ENCODE measurements at places on chromosomes 7 and 10.

GRCh38 chr10:24822590-24822989, 98.9 kb upstream of the ARHGAP21 start:
- DNase-seq: no peak

DNA sequence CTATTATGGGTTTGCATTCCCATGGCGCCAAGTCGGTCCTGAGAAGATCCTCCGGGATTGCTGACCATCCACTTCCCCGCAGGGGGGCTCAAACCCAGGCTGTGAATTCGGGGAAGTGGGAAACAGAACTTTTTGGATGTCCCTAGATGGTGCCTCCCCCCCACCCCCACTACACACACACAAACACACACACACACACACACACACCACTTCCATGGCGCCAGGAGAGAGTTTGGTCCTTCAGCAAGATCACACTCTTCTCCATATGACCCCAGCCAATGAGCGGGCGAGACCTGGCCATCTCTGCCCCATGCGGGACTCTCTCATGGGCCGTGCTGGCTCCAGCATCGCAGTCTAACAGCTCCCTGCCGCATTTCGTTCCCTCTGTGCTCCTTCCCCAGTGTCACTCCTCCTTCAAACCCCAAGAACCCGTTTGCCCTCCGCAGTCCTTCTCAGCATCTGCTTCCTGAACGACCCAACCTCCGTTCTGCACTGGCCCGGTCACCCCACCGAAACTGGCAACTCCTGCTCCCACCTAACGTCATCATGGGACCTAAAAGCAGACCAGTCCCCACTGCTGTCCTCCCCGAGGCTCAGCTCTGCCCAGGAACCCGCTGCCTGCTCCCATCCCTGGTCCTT, 32.1 kb upstream of the TNRC18 start:
- no peak for DNase-seq

GRCh38 chr10:97500297-97500575, 1.5 kb downstream of the UBTD1 start:
- DNase-seq: no peak

GRCh38 chr7:157383868-157384267, 47.1 kb downstream of the DNAJB6 start:
- no peak for DNase-seq

GRCh38 chr7:2613931-2614600, 17.7 kb upstream of the TTYH3 start:
- peak; percentile 97 for DNase-seq

DNA sequence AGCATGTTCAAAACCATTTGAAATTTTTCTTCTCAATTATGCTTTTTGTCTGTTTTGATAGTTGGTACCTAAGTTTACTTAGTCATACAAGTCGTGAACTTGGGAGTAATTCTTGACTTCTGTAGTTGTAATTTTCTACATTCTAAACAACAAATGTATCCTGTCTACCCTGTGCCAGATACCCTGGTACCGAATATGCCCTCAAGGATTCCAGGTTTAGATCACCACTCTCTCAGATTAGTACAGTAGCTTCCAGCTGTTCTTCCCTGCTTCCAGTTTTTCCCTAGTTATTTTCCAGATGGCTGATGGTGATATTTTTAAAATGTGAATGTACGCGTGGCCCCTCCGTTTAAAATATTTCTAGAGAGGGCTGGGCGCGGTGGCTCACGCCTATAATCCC, 6.5 kb downstream of the STAM start:
- DNase-seq: no peak

GRCh38 chr10:72164617-72165016, 51.2 kb upstream of the ANAPC16 start:
- DNase-seq: no peak

GRCh38 chr10:420154-421121, 269.0 kb downstream of the DIP2C start:
- peak; percentile 82 for DNase-seq

DNA sequence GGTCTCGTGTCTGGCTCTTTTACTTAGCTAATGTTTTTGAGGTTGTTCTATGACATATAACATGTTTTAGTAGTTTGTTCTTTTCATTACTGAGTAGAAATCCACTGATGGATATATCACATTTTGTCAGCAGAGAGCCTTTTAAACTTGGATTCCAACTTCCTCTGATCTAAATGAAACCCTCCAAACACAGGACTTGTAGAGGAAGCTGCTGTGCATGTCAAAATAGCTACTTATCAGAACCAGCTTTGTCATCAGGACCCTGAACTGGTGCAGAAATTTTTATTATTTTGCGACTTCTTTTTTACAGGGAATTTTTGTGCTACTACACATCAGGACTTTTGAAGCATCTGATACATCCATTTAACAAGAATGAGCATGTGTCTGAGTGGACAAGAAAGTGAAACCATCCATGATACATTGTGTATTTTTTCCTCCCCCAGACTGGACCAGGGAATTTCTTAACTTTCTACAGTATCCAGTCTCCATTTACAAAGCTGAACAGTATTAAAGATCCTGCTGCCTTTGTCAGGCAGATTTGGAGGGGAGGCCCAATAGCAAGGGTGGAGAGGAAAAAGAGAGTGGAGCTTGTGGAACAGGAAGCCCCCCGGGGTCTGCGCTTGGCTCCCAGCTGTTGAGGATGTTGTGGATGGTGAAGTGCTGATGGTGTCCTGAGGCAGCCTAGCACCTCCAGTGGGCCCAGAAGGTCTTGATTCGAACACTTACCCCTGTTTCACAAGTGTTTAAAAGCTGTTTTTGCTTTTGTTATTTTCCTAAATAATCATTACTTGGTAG, 29.3 kb upstream of the MTPAP start:
- DNase-seq: no peak

- DNase-seq: no peak
These were observed 2.9 kb upstream of the CD36 start for GRCh38 chr7:80635533-80635932.

- no peak for DNase-seq
These were observed 86.0 kb upstream of the RET start for GRCh38 chr10:42990721-42991441.

- no peak for DNase-seq
These were observed 47.1 kb downstream of the MAGI2 start for GRCh38 chr7:79406371-79406770.

GRCh38 chr10:38003588-38003987, 6.9 kb upstream of the ZNF33A start:
- DNase-seq: no peak

DNA sequence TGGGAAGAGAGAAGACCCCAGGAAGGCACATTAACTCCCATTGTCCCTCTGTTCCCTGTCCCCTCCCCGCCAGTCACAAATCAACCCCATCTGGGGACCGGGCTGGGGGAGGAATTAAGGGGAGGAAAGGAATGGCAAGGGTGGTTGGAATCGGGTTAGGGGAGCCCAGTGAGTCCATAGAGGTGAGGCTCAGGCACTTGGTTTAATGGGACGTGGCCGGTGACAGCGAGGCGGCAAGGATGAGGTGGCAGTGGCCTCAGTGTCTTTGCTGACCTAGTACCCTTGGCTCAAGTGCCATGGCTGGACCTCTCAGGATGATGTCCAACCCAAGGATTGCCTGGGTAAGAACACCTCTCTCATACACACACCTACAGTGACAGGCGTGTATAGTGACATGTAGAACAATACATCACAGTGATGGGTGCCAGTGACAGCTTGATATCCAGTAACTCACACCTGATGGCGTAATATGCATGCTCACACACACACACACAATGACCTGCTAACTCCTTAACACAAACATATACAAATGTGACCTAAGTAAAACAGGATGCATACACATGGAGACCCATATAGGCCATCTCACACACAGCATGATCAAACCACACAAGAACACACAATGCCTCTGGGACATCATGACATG, 12.3 kb downstream of the KCNIP2 start:
- no peak for DNase-seq

DNA sequence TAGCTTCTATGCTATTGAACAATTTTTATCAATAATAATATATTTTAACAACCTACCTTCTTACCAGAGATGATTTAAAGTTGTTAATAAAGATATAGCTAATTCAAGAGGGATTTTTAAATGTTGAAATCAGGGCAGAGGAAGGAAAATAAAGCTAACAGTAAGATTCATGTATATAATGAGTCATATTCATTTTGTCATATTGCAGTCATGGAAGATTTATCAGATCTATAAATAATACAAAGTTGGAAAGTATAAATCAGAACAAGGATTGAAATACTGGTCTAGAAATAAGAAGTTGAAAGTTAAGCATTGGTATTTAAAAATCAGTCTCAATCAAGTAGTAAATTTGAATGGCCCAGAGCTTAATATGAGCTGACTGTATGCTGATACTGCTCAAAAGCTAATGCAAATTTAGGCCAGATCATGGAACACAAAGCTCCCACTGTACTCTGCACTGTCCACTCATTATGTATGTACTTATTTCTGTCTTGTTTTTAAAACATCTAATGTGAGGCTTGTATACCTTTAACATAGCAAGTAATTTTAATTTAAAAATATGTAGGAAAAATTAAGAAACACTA, 196.9 kb downstream of the ZEB1 start:
- DNase-seq: no peak

DNA sequence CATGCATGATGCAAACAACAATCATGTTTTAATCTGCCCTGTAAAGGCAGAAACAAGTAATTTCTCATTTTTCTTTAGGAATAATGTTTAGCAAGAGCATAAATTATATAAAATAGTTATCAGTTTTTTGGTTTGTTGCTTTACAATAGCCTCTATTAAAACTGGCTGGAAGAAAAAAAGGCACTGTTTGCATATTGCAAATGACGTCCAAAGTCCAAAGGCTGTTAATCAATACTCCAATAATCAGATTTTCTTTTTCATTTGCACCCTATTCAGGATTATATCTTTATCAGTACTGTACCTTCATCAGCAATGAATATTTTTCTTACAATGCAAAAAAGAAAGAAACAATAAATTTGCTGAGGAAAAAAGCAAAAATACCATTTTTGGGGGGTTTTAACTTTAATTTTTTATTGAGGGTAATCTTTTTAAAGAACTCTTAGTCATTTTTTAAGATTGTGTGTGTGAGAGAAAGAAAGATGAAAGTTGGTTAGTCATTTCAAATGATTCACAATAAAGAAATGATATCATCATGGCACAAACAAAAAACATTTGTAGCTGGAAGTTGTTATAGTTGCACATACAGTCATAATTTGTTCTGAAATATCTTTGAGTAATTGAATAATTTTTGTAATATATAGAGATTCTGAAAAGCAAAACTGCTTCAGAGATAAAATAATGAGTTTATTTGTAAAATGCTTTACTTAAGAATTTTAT, 44.4 kb upstream of the AKR1C2 start:
- DNase-seq: no peak

DNA sequence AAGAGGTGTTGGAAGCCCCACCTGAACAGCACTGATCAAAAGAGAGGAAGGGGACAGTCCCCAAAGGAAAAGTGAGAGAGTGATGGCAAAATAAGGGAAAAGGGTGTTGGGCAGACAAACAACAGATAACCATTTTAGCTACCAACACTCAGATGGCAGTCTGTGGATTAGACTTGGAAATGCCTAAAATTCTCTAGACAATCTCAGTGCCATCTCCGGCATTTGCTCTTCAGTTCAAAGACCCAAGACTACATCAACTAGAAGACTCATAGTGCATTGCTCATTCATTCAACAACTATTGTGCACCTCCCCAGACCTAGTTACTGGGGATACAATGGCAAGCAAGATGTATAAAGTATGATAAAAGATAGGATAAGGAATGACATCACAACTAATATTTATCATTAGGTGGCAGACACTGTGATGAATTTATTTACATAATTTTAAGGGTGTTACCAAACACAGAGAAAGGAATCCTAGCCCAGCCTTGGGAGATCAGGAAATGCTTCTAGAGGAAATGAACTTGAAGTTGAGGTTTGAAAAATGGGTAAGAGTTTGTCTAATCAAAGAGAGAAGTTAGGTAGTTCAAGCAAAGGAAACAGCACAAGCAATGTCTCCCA, 109.3 kb upstream of the ARID5B start:
- no peak for DNase-seq

DNA sequence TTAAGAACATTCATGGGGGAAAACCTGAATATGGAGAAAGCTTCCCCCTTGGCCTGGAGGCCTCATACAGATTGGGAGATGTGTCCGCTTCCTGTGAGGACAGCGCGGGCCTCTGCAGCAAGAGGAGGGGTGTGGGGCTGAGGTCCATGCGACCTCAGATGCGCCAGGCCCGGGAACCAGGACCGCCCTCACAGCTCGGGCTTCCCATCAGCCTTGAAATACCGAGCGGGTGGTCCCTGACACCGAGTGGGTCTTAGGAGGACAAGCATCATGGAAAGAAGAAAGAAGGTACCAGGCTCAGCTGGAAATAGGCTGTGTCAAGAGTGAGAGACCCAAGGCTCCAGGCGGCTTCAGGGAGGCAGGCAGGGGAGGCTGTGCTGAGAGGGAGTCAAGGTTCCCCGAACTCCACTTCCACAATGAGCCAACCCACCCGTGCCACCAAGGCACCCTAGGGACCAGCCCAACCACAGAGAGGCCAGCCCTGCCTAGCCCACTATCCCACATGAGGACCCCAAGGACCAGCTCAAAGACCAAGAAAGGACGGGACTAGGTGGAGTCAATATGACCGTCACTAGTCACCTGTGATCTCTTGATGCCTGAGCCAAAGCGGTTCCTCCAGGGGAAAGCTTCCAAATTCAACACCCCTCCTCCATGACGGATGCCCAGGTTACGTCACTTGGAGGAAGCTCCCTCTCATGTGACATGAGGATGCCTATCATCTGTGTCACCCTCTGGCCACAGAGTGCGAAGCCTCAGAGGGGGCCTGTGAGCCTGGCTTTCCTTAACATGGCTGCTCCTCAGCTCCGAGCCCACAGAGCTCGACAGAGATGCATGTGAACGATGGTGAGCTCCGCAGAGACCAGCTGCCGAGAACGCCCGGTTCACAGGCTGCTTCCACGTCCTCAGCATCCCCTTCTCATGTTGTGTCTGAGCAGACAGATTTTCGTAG, 103.7 kb downstream of the TCERG1L start:
- DNase-seq: peak; percentile 49

DNA sequence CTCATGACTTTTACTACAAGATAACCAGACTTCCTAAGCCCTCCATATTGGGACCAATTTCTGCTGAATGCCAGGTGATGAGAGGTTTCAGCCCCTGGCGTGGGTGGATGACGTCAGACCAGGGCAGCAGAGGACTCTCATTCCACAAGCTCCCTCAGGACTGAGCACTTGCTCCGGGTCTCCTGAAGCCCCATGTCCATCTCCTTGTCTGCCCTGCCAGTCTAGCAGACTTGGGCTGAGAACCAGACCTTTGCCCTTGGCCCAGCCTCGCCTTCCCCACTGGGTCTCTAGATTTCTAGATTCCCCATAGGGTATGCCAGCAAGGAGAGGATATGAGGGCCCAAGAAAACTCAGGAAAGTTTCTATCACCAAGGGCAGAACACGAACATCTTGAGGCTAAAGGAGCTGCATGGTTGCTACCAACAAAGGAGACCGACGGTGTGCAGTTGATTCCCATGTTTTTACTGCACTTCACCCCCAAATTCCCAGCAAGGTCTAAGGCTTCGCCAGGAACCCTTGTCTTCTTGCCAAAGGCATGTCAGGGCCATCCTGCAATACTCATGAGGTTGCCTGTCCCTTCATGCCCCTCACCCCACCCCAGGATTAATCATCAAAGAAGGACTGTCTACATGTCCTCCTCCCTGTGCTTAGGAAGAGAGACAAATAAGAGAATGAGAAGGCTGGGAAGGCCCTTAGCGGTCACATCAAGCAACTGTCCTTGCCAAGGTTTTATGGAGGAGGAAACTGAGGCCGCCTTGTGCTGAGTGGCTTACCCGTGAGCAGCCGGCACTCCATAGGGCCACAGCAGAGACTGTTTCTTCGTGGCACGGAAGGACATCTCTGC, 96.5 kb upstream of the MACROH2A2 start:
- peak; percentile 55 for DNase-seq

GRCh38 chr10:15335508-15335907, 35.6 kb downstream of the FAM171A1 start:
- no peak for DNase-seq

All from coronary artery (tissue), 2 donors.